ENCODE measurements at places on chromosomes 2 and 18.
A peak's percentile ranks its signal among the peaks of the same experiment; 100 is the strongest.

DNA sequence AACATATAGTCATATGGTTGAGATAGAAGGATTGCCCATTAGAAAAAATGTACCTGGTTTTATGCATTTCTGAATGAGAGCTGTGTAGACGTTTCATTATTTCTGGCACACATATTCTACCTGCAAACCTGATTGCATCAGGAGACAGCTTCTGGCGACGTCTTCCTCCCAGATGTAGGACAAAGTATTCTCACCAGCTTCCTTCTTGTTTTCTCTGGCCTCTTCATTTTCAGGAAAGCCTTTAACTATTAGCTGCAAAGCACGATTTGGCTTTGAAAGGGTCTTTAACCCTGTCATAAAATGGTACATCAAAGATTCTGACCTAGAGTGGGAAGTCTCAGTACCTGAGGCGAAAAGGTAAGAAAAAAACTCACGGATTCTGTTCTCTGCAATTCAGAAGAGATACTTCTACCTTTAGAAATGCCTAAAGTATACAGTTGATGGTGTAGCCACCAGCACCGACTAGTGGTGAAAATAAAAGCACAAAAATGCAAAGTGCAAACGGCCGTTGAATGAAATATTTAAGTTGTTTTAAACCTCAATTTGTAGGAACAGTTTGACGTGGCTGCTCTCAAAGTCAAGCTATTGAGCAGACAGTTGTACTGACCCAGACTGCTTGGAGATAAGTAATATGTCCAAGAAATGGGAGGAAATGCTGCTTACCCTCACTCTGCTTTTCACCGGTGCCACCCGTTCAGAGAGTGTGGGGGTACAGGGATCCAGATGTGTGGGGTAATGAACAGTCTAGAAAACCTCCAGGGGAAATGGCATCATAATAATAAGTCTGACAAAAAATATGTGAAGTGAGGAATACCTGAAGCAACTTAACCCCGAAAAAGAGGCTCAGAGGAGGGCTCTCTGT lies 20.2 kb downstream of the IL18RAP start:
- peak; percentile 16 for DNase-seq

GRCh38 chr2:53739032-53739431 lies 28.6 kb upstream of the CHAC2 start:
- no peak for DNase-seq

GRCh38 chr2:25030702-25031101 lies 11.2 kb upstream of the EFR3B start:
- no peak for DNase-seq

DNA sequence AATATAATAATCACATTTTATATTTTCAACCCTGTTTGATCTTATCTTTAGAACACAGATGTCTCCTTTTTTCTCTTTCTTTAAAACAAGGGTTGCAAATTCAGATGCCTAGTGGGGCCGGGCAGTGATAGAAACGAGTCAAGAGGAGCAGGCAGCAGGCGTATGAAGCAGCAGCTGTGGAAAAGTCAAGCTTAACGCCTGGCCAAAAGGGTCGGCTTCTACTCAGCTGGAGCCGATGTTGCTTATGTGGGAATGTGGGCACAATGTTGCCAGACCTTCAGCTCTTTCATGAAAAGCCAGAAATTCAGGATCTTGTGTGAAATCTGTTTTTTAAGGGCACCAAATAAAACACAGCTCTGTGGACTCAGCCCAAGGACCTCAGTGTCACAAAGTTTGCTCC lies 642.7 kb downstream of the ARHGAP15 start:
- DNase-seq = no peak

DNA sequence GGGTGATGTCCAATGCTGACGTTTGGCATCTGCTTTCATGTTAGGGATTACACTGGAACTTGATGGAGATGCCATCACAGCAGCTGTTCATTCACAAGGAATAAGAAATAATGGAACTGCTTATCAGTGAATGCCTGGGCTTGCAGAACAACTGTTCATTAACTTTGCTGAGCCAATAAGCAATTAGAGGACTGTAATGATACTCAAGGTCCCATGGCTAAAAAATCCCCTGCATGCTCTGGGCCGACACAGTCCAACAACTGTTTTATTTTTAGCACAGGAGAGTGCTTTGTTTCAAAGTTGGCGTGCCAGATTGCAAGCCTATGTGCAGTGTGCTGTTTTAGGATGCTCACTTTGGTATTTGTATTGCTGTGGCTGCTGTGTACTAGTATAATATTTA lies 408.0 kb upstream of the RGPD4 start:
- no peak for DNase-seq

GRCh38 chr2:235055891-235056516 lies 104.2 kb downstream of the SH3BP4 start:
- peak; percentile 24 for DNase-seq

- no peak for DNase-seq
Observed at GRCh38 chr2:119679526-119679837, 481 bp downstream of the TMEM177 start.

GRCh38 chr2:239401881-239402233 lies 1.0 kb upstream of the HDAC4 start:
- no peak for DNase-seq

Measured in Caki2 (cell line).